Calu3 (cell line): ENCODE measurements at places on chromosomes 3 and 15.

DNA sequence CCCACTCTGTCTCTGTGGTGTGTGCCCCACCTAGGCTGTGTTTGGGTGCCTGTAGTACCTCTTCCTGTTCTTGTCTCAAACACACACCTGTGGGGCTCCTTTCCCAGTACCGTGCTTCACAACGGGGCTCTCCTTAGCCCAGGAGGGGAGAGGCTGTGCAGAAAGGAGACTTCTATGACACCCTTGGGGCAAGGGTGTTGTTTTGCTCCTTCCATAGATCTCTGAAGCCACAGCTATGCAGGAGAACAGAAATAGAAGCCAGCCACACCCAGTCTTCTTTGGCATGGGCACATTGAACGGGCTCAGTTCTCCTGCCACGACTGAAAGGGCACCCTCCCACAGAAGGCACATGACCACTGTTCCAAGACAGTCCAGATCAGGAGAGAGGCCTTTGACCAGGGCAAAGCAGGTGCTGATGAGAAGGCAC is 74.3 kb downstream of the LIPC start:
- no peaks in the 10 kb centered on the region for H3K36me3 ChIP-seq
- peaks cover 24% of the 10 kb centered on the region for H3K4me1 ChIP-seq
- H3K4me3 ChIP-seq: no peak overlapping the region
- no peaks in the 10 kb centered on the region for H3K27me3 ChIP-seq
- DNase-seq: no peak

GRCh38 chr3:30864132-30864531 is 30.3 kb downstream of the GADL1 start:
- peaks cover 49% of the 10 kb centered on the region for H3K27me3 ChIP-seq
- H3K36me3 ChIP-seq: no peaks in the 10 kb centered on the region
- H3K4me3 ChIP-seq: no peak overlapping the region
- no peak for DNase-seq
- no peaks in the 10 kb centered on the region for H3K4me1 ChIP-seq

DNA sequence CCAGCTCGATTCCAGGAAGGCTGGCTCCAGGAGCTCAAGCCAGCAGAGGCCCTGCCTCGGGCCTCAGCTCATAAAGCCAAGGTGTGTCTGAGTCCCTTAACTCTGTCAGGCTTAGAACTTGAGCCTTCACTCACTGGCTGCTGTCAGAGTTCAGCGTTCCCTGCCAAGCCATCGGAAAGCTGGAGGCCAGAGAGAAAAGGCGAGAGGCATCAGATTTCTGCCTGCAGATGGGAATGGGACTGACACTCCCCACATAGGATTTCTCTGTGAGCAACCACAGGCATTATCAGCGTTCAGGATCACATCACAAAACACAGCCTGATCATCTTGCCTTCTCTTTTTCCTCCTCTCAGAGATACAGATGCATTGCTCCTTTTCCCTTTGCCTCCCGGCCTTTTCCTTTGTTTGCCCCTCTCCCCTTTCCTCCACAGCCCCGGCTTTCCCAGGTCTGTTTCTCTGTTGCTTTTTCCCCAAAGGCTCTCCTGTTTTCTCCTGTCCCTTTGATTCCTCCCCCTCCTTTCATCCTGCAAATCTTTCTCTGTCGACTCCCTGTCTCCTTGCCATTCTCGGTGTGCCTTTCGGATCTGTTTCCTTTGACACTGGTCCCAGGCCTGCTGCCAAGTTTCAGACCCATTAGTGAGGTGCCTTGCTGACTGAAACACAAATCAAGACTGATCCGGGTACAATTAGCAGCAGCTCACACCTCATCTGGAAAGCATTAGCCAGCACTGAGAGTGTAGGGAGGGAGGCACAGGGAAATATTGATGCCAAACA is 44.5 kb upstream of the BOC start:
- no peaks in the 10 kb centered on the region for H3K4me1 ChIP-seq
- H3K27ac ChIP-seq: no peak overlapping the region
- peaks cover 34% of the 10 kb centered on the region for H3K27me3 ChIP-seq

DNA sequence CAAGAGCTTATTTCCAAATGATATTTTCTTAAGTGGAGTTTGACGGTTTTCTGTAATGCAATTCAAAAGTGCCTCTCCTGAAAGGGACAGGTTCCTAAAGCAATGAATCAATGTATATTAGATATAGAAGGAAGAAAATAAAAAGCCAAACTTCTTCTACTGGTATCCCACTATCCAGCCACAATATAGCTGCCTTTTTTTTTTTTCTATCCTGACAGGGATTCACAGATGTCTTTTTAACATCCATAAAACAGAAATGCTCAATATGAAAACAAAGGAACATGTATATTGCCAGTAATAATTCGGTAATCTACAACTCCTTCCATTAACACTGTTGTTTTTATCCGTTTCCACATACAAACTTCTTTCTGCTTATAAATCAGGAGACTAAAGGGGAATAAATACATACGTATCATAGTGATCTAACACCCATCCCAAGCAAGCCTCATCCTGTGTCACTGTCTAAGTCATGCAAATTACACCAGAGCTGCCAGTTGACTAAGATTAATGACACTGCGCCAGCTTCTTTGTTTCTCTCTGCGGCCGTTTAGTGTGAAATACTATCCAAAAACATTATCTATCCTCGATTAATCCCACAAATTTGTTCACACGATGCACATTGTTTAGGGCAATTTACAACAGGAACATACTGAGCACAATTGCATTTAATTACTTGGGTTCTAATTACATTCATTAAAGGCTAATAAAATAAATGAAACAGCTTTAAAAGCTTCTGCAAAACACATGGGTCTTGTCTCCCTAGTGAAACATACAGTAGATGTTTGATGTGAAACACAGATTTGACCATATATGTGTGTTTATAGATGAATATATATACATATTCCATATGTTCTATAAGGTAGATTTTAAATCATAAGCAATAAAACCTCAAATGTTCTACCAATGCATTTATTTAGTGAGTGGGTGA is 51.9 kb upstream of the CDIN1 start:
- no peak for DNase-seq
- no peak overlapping the region for H3K4me3 ChIP-seq
- H3K4me1 ChIP-seq: no peaks in the 10 kb centered on the region
- no peaks in the 10 kb centered on the region for H3K27me3 ChIP-seq
- H3K36me3 ChIP-seq: no peaks in the 10 kb centered on the region
